ENCODE measurements at places on chromosomes 6 and 20. TPM values are rescaled to one million over a fixed set of nuclear protein-coding genes. Genes with fewer than 3 reads are reported as not detected.

Gene BEND6
- 4.1 TPM for polyA plus RNA-seq

DNA sequence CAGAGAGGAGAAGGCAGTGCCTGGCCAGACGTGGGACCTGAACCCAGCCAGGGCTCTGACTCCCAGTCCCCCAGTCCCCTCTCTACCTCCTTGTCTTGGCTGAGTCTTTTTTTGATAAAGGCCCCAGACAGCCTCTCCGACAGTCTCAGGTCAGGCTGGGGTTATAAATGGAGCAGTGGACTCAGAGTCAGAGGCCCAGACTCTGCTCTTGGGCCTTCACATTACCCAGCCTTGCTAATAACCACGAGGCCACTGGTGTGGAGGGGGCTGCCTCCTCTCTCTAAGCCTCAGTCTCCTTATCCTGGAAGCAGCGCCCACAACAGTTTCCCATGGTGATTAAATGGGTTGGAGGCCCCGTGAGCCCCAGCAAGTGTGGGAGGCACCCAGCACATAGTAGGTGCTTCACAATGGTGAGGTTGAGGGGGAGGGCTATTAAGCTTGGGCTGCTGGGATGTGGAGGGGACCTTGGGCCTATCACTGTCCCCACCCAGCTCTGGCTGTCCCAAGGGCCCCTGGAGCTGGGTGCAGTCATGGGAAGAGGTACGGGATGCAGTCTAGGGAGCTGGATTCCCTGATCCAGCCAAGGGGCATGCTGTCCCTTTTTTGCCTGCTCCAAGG, 35.7 kb downstream of the TGM2 start:
- DNase-seq, result no peak

DNA sequence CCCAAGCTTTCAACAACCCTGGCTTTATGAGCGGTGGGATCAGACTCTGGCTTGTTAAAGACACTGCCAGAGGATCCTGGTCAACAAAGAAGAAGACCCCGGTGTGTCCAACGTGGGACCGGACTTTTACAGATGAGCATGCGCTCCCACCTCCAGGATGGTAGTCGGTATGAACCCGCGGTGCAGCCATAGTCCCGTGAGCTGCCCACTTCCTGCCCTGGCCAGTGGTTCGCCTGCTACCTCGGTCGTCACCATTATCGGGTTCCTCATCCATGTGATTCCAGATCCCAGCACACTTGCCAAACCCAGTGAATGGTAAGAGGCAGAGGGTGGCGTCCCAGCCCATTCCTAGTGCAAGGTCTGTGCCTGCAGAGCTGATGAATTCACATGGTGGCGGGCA, 112.7 kb downstream of the AGPAT4 start:
- DNase-seq, result no peak

Gene FIG4
- 26.7 TPM for polyA plus RNA-seq

Gene ANKEF1
- 8.7 TPM for polyA plus RNA-seq

- DNase-seq, result peak; percentile 67
Measured at GRCh38 chr6:133594652-133595110, 294.2 kb upstream of the TCF21 start.

DNA sequence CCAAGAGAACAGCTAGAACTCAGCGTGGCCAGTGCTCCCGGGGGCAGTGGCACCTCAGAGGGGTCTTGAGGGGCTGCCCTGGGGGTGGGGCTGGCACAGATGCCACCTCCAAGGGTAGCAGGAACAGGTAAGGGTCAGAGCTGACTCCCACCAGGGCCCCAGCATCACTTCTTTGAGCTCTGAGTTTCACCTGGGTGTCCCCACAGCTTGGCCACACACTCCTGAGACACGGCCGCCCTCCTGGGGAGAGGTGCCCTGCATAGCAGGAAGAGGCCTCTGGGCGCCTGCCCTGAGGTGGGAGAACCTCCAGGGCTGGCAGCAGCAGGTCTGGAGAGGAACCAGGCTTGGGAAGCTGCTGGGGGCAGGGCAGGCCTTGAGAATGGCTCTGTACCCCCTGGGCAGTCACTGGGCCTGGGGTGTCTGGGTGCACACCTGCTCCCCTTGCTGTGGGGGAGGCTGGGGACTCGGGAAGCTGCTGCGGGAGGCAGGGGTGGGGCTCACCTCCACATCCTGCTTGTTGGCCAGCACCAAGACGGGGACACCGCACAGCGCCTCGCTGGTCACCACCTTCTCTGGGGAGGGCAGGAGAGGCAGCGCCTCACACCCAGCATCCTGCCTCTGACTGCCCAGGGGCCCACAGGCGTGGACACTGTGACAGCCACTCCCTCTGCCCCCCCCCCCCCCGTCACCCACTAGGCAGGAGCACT, 5.0 kb downstream of the TNFRSF6B start:
- DNase-seq, result no peak

DNA sequence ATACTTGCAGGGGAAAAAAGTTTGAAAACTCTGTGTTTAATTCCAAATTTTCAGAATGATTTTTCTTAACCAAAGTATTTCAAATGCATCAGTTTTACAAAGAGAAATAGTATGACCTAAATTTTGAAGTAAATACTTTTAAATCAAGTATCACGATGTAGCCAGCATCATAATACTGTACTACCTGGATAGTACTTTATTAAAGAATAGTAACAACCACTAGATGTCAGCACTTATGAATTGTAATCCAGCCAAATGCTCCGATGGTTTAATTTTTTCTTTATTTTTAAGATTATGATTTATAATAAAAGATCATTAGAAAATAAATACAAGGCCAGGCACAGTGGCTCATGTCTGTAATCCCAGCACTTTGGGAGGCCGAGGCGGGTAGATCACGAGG, 37.2 kb upstream of the HACE1 start:
- DNase-seq, result no peak

- DNase-seq, result no peak
Measured at GRCh38 chr6:131419702-131420101, 153.3 kb upstream of the ARG1 start.

Gene PLA2G7
- polyA plus RNA-seq, result 3.1 TPM

- DNase-seq, result no peak
Measured at GRCh38 chr6:147586044-147586443, 77.6 kb downstream of the SAMD5 start.

- DNase-seq, result no peak
Measured at GRCh38 chr6:37486121-37486839, 13.4 kb downstream of the CCDC167 start.

Gene CRISP3
- 0.42 TPM for polyA plus RNA-seq

GRCh38 chr6:37693546-37694250, 4.0 kb downstream of the MDGA1 start:
- no peak for DNase-seq

Gene RALGAPA2
- polyA plus RNA-seq, result 22.8 TPM

GRCh38 chr6:140344142-140344913, 969.9 kb upstream of the CITED2 start:
- no peak for DNase-seq

Gene HCK
- 2.0 TPM for polyA plus RNA-seq

GRCh38 chr20:1774479-1774878, 116.9 kb upstream of the SIRPG start:
- DNase-seq, result no peak

DNA sequence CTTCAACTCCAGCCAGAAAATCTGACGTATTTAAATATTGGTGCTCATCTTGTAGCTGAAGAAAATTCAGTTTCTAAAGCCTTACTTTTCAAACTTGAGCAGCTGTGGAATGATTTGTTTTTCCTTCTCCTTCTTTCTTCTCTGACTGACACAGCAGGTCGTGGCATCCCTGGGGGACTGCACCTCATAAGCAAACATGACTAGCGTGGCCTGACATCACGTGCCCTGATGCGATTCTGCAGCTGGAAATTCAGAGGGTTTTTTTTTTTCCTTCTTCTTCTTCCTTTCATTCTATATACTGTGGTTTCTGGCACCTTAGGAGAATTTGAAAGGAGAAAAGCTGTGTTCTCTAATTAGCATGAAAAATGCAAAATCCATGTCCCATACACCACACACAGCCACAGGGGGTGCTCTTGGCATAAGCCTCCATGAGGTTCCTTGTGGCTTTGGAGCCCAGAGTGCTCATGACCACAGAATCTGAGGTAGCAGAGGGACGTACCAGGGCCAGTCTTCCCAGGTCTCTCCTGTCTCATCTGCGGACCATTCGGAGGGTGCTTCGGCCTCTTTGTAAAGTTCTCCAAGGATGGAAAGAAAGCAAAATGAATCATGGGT, 258.5 kb upstream of the CDH4 start:
- no peak for DNase-seq

DNA sequence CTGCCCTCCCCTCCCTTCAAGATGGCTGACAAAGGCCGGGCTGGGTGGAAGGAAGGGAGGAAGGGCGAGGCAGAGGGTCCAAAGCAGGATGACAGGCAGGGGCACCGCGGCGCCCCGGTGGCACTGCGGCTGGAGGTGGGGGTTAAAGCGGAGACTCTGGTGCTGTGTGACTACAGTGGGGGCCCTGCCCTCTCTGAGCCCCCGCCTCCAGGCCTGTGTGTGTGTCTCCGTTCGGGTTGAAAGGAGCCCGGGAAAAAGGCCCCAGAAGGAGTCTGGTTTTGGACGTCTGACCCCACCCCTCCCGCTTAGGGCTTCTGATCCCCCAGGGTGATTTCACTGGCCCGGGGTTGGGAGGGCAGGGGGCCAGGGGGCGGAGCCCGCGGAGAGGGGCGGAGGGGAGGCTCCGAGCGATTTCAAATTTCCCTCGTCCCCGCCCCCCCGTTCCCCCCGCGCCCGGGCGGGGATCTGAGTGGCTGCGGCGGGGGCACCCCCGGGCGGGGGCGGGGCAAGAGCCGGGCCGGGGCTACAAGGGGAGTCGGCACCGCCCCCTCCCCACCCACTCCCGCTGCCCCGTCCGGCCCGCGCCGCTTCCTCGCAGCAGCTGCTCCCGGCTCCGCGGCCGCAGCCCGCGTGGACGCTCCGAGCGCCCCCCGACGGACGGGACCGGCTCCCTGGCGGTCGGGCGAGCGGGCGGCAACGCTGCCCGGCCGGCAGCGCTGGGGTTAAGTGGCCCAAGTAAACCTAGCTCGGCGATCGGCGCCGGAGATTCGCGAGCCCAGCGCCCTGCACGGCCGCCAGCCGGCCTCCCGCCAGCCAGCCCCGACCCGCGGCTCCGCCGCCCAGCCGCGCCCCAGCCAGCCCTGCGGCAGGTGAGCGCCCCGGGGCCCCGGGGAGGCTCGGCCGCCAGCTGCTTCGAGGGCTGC, at the start of gene DNMT3B:
TSS of gene DNMT3B (plus strand) at position 555 of the 923 bp plus-strand sequence. CDS start 17,939 bp downstream, outside the sequence.
- DNase-seq, result no peak

DNA sequence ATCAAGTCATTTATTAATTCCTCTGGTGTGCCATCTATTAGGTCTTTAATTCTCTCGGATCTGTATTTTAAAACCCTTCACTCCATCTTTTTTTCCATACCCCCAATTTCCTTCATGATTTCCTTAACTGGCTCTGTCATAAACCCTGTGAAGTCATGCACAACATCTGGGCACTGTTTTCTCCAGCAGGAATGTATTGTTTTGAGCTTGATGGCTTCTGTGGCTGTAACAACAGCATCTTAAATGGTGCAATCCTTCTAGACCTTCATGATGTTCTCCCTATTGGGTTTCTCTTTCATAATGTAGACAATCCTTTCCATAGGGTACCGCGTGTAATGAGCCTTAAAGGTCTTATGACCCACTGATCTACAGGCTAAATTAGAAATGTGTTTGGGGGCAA, 29.0 kb downstream of the CDK19 start:
- DNase-seq, result no peak

Gene RAD21L1
- not detected for polyA plus RNA-seq

Gene ADGB
- 0.72 TPM for polyA plus RNA-seq

DNA sequence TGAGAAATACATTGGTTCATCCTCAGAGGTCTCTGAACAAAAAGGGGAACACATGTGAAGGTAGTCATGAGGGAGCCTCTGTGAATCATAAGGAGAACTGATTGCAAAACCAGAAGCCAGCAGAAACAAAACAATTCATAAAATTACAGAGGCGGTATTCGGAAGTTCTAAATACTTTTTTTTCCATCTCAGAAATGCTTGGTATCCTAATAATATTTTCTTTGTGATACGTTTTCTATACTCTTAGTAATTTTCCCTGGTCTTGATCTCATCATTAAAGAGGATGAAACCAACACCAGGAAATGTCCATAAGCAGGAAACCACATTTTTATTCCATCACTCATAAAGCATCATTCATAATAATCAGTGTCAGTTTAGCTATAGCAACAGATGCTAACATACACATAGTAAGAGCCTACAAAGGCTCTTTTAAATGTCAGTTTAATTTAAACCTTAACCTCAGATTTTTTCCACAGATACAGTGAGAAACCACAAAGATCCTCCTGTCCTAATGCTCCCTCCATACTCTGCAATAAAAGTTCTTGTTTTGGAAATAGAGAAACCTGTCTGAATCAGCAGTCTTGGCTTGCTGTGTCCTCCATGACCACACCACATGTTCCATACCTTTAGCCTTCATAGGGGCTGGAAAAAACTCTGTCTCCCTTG, 29.2 kb downstream of the SGK1 start:
- DNase-seq, result peak; percentile 12

All from right renal pelvis (tissue), 4 donors.